ENCODE measurements at places on chromosomes 16 and 17. TPM values are rescaled to one million over a fixed set of nuclear protein-coding genes. Genes with fewer than 3 reads are reported as not detected.

Gene LITAFD
- not detected for total RNA-seq

DNA sequence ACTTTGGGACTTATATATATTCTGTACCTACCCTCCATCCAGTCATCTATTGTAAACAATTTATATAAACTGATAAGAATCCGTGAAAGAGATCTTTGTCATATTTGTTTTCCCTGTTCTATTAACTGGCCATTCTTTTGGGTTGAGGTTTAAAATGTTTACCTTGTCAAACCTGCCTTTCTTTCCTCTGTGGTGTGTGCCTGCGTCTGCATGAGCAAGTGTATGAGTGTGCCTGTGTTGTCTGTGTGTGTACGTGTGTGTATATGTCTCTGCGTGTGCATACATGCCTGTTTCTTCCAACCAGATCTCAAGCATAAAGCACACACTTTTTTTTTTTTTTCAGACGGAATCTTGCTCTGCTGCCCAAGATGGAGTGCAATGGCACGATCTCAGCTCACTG lies 201.5 kb downstream of the C16orf95 start:
- H3K36me3 ChIP-seq: no peaks in the 10 kb centered on the region
- no peak overlapping the region for H3K27ac ChIP-seq
- peaks cover 11% of the 10 kb centered on the region for H3K27me3 ChIP-seq
- no peak for DNase-seq

Gene GAS2L2
- 0.11 TPM for total RNA-seq

- peaks cover 9% of the 10 kb centered on the region for H3K27me3 ChIP-seq
- no peaks in the 10 kb centered on the region for H3K36me3 ChIP-seq
- H3K4me1 ChIP-seq: no peaks in the 10 kb centered on the region
- no peak overlapping the region for H3K27ac ChIP-seq
- no peak overlapping the region for H3K4me3 ChIP-seq
These were observed 542.6 kb downstream of the TMEM114 start for GRCh38 chr16:8047736-8048135.

- no peaks in the 10 kb centered on the region for H3K27me3 ChIP-seq
- H3K27ac ChIP-seq: no peak overlapping the region
- H3K4me1 ChIP-seq: peaks cover 20% of the 10 kb centered on the region
- no peak overlapping the region for H3K4me3 ChIP-seq
- DNase-seq: no peak
These were observed 70.5 kb downstream of the MPRIP start for GRCh38 chr17:17112628-17113200.

DNA sequence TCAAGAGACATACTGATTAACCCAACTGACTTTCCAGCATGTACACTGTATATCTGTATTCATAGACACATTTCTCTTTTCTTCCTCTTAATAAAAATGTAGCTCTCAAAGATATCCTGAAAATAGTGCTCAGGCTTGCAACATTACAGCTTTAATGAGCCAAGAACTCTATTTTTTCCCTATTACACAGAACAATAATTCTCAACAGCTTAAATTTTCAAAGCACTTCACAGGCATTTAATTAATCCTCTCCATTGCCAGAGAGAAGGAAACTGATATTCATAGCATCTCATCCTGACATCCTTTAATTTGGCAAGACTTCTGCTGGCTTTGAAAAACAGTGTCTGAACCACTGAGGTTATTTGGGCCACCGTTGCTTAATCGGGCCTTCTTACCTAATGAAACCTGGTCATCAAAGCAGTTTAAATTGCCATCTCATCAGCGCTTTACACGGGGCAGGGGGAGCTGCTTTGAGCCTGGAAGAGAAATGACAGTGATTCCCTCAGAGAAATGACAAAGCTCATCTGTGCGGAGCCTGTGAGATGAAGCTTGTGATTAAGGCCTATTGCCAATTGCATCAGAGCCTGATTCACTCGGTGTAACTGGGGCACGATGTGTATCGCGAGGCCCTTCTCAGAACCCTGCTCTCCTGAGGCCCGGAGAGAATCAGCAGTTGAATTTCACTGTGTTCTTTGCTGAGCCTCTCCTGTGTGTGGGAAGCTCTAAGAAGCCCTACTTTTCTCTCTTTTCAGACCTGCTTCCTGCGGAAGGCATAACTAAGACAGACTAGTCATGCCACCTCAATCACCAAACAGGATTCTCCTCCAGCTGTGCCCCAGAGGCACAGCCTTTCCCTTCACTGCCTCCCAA lies 8.5 kb upstream of the SIAH1 start:
- no peak overlapping the region for H3K4me3 ChIP-seq
- no peaks in the 10 kb centered on the region for H3K36me3 ChIP-seq
- H3K4me1 ChIP-seq: peaks cover 4% of the 10 kb centered on the region

Gene SYNGR3
- total RNA-seq: 3.3 TPM

Gene LRRC37A
- total RNA-seq: 6.8 TPM

DNA sequence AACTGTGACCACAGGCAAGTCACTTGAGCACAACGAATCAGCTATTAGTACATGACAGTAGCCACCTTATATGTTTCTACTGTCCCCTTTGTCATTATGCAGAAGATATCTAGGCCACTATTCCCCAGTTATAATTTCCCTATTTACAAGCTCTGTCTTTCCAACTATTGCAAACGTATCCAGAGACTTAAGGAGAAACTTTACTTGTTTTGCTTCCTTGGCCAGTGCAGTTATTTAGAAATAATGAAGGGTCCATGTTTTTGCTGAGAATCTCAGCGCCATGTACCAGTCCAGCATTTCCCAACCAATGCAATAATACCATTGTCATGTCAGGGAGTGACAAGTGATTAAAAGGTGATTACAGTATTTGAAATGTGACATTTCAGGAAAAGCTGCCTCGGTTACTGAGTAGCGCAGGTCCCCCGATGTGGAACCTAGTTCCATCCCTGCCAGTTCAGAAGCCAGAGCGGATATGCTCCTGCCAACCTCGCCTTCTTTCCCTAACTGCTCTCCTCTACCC lies 743 bp downstream of the ZNF624 start:
- peak overlapping the region; percentile 87 for H3K27ac ChIP-seq
- H3K36me3 ChIP-seq: peaks cover 3% of the 10 kb centered on the region
- no peak for DNase-seq
- peak overlapping the region; percentile 84 for H3K4me3 ChIP-seq
- H3K27me3 ChIP-seq: peaks cover 3% of the 10 kb centered on the region

DNA sequence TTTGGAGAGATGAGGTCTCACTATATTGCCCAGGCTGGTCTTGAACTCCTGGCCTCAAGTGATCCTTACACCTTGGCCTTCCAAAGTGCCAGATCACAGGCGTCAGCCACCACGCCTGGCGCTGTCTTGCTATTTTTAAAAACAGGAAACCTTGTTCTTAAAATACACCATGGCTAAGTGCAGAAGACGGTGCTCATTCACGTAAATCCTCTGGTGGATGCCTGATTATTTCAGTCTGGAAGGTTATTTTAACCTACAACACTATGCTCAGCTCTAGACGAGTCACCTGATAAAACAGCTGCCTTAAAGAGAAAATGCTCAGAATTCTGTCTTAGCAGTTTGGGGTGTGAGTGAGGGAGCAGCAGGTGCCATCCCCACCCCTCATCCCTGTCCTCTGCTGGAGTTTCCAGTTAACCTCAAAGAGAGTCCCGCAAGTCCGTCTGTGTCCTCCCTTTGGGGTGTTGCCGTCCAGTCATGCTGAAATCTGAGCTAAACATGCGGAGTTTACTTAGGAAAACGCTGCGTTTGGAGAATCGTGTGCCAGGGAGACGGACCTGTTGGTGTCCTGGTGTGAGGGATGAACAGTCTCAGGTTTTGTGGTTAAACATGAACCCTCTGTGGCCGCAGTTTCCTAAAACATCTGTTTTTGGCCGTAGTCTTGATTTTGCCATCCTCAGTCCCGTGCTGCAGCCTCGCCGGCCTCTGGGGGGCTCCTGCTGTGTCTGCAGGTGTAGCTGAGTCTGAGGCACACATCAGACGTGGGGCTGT lies 17.1 kb downstream of the SPG7 start:
- no peak overlapping the region for H3K27ac ChIP-seq
- no peaks in the 10 kb centered on the region for H3K27me3 ChIP-seq
- H3K4me3 ChIP-seq: no peak overlapping the region

DNA sequence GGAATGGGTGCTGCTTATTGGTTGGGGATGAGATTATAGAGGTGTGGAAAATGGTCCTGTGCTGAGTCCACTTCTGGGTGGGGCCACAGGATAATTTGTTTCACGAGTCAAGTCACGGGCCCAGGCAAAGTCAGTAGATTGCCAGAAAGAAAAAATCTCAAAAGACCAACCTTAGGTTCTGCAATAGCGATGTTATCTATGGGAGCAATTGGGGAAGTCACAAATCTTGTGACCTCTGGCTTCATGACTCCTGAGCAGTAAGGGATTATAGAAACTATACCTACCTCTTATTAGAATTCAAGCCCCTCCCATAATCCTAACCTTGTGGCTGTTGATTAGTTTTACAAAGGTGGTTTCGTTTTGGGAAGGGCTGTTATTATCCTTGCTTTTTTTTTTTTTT lies 31.4 kb downstream of the WWP2 start:
- H3K4me1 ChIP-seq: peaks cover under 1% of the 10 kb centered on the region
- peak overlapping the region; percentile 71 for H3K27ac ChIP-seq
- H3K27me3 ChIP-seq: no peaks in the 10 kb centered on the region
- H3K36me3 ChIP-seq: peaks cover 15% of the 10 kb centered on the region

DNA sequence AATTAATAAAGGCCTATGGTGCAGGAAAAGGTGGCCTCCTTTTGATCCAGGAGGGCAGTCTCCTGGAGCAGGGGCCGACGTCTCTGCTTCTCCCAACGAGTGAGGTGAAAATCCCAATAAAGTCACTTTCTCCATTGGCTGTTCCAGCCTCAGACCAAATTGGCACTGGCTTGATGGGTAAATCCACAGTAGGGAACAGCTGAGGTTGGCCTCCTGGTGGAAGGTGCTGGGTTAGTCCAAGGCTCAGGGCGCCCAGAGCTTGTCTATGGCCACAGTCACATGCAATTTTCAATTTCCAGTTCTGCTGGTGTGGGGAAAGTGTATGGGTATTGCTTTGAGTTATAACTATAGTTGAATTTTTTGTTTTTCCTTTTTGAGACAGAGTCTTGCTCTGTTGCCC lies 79.0 kb downstream of the NETO2 start:
- H3K36me3 ChIP-seq: no peaks in the 10 kb centered on the region
- H3K4me3 ChIP-seq: no peak overlapping the region
- H3K27me3 ChIP-seq: peaks cover 8% of the 10 kb centered on the region
- H3K27ac ChIP-seq: no peak overlapping the region

DNA sequence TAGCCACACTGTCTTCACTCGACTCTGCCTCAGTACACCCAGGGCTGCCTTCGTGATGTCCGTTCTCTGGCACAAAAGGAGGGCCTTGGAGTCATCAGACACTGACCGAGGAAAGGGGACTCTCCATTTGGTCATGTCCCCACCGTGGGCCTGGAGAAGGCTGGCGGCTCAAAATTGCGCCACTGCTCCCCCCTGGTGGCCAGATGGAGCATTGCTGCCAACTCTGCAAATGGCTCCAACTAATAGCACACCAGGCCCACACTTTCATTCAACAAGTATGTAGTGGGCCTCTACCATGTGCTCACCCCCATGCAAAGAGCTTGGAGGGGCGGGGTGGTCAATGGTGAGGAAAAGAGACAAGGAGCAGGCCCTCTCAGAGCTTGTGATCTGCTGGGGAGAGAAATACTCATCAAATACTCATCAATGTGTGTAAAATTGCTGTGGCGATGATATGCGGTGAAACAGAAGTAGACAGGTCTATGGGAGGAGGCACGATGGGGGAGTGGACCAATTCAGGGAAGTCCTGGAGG lies 5.2 kb upstream of the GRIN2C start:
- no peaks in the 10 kb centered on the region for H3K36me3 ChIP-seq
- peak; percentile 77 for DNase-seq
- H3K27ac ChIP-seq: no peak overlapping the region

- no peak overlapping the region for H3K4me3 ChIP-seq
- peak; percentile 50 for DNase-seq
- peaks cover 17% of the 10 kb centered on the region for H3K4me1 ChIP-seq
- H3K27ac ChIP-seq: no peak overlapping the region
- H3K27me3 ChIP-seq: peaks cover 49% of the 10 kb centered on the region
These were observed 6.7 kb downstream of the CBX8 start for GRCh38 chr17:79789943-79790804.

Gene GSDMA
- not detected for total RNA-seq

- no peak overlapping the region for H3K27ac ChIP-seq
- H3K36me3 ChIP-seq: peaks cover 21% of the 10 kb centered on the region
- no peaks in the 10 kb centered on the region for H3K4me1 ChIP-seq
- H3K27me3 ChIP-seq: no peaks in the 10 kb centered on the region
- DNase-seq: no peak
- H3K4me3 ChIP-seq: no peak overlapping the region
These were observed 94.8 kb upstream of the AKTIP start for GRCh38 chr16:53597776-53598175.

GRCh38 chr17:79907850-79908249 lies 68.6 kb upstream of the CBX4 start:
- H3K36me3 ChIP-seq: no peaks in the 10 kb centered on the region
- no peak for DNase-seq
- no peak overlapping the region for H3K27ac ChIP-seq
- H3K4me3 ChIP-seq: no peak overlapping the region
- no peaks in the 10 kb centered on the region for H3K4me1 ChIP-seq
- peaks cover 24% of the 10 kb centered on the region for H3K27me3 ChIP-seq

DNA sequence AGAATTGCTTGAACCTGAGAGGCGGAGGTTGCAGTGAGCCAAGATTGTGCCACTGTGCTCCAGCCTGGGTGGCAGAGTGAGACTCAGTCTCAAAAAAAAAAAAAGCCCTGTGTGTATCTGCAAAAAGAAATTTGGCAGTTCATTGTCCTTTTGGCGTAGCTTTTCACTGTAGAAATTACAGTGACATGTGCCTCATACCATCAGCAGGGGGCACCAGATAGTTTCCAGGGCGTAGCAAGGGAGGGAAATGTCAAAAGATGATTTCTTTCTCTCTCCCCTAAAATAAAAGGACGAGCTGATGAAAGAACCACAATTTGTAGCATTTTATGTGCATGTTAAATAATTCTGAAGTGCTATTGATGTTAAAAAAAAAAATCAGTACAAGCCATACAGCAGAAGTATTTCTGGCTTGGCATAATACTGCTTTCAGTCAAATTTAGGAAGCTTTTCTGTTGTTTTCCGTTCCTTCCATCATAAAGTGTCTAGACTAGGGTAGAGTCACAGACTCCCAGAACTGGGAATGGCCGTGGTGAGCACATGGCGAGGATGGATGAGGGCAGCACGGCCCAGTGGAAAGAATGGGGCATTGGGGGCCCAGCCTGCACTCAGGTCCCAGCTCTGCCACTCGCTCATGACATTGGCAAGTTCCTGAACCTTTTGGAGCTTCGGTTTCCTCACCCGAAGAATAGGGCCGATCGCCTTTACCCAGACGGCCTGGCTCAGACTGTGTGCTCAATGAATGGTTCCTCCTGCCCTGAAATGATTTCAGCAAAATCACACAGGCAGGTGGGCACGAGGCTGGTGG lies 59.8 kb upstream of the RPH3AL start:
- H3K27ac ChIP-seq: no peak overlapping the region
- peaks cover 12% of the 10 kb centered on the region for H3K4me1 ChIP-seq
- H3K36me3 ChIP-seq: peaks cover 8% of the 10 kb centered on the region
- no peaks in the 10 kb centered on the region for H3K27me3 ChIP-seq
- DNase-seq: no peak
